Epithelial cell of proximal tubule (primary cell): ENCODE measurements at places on chromosomes 16 and 17. TPM values are rescaled to one million over a fixed set of nuclear protein-coding genes. Genes with fewer than 3 reads are reported as not detected.

DNA sequence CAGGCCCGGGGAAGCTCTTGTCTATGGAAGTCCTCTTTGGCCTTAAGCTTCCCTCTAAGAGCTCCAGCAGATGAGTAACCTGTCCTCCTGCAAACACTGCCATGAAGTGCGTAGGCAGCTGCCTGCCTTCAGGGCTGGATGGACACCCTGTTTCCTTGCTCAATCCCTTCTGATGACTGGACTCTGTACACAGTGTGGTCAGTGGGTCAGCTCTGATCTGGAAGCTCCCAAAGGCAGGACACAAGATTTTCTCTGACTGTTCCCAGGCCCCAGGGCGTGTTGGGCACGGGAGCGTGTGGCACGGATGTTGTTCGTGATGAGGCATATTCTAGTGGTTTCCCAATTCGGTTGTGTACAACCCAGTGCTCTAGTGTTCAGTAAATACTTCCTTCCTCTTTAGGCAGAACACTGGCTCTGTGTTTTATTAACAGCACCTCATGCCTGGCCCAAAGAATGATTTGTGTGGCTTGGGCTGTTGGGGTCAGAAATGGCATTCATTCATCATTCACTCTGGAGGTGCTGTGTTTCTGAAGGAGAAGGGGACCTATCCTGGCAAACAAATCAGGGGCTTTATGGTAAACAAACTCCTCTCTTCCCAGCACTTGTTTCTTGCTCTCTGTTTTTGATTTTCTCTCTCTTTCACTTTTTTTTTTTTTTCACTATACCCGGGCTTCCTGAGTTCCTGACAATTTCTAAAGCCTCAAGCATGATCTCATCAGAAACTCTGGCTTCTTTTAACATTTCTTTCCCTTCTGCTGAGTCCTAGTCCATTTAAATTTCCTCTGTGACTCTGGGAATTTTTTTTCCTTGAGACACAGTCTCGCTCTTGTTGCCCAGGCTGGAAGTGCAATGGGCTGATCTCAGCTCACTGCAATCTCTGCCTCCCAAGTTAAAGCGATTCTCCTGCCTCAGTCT lies 12.0 kb upstream of the RNF157 start:
- peak; percentile 100 for DNase-seq

BFAR gene
- 84.3 and 92.0 TPM in 2 replicates for total RNA-seq

ZFHX3 gene
- 7.2 and 9.6 TPM in 2 replicates for total RNA-seq

LLGL2 gene
- total RNA-seq: 37.0 and 64.7 TPM in 2 replicates

YPEL2 gene
- 2.5 and 6.4 TPM in 2 replicates for total RNA-seq

PPP1R27 gene
- total RNA-seq: 0.17 and 0.36 TPM in 2 replicates

- DNase-seq: no peak
These were observed 33.4 kb upstream of the PIK3R6 start for GRCh38 chr17:8900626-8901585.

- DNase-seq: no peak
These were observed 84.6 kb downstream of the GP2 start for GRCh38 chr16:20242568-20243255.

GRCh38 chr17:14143688-14144087 lies 74.4 kb downstream of the COX10 start:
- DNase-seq: no peak

TLCD3B gene
- total RNA-seq: not detected in 2 replicates

DNA sequence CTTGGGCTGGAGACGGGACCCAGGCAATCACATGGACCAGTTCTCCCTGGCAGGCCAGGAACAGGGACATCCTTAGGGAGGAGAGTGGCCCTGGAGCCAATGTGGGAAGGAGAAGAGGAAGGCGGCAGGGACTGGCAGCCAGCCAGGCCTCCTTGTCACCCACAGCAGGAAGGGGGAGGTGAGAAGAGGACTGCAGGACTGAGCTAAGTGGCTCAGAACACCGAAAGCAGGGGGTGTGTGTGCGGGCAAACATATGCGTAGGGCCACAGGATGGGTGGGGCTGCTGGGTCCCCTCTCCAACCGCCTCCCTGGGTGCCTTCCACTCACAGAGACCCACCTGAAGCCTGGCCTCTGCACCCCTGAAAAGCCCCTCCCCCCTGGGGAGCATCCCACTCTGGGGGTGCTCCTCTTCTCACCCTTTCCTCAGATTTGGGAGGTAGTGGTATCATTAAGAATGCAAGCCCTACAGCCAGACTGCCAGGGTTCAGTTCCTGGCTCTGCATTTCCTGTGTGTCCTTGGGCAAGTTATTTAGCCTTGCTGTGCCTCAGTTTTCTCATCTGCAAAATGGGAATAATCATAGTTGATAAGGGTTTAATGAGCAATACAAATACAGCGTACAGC lies 8.1 kb downstream of the PNMT start:
- DNase-seq: no peak

TM4SF5 gene
- total RNA-seq: not detected in 2 replicates

DNA sequence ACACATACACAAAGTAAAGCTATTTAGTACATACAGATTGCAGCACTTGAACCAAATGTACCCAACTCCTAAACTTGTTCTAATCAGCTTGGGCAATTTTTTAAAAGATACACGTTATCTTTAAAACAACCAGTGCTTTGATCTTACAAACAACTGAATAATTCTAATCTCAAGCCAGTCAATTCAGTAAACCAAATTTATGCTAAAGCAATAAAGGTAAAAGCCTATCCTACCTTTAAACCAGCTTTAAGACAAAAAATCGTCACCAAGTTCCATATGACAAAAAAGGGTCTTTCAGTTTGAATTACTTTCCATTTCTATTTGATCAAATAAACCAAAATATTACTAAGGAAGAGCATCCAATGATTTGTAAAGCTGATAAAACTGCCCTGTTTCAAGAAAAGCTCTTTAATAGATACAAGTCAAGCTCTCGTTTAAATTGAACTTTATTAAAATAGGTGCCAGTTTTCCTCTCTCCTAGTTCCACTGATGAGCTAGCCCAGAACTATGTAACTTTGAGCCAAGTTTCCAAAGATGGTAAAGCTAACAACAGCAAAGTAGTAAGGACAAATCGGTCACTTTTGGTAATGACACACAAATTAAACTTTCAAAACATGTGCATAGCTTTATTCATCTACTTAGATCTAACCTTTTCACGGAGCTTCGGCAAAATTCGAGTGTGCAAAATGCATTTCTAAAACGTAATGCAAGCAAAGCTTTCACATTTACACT lies 10.2 kb downstream of the CRYBA1 start:
- DNase-seq: no peak

STAT5B gene
- total RNA-seq: 16.0 and 19.5 TPM in 2 replicates

DNA sequence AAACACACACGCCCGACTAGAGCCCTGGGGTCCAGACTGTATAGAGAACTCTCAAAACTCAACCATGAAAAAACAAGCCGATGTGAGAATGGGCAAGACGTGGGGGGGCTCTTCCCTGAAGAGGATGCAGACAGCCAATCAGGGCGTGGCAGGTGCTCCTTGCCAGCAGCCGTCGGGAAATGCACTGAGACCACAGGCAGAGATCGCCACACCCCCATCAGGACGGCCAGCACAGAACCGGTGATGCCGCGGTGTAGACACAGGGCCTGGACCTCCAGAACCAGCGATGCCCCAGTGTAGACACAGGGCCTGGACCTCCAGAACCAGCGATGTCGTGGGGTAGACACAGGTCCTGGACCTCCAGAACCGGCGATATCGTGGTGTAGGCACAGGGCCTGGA lies 169.2 kb downstream of the LAT start:
- DNase-seq: no peak

- no peak for DNase-seq
These were observed 226.0 kb downstream of the TOX3 start for GRCh38 chr16:52320930-52321439.
